Smooth muscle cell of the coronary artery (primary cell): ENCODE measurements at places on chromosomes 2 and 18. TPM values are rescaled to one million over a fixed set of nuclear protein-coding genes. Genes with fewer than 3 reads are reported as not detected.

Gene MAB21L4
- not detected in 2 replicates for total RNA-seq

Gene CCDC141
- under 0.01 and 0.15 TPM in 2 replicates for total RNA-seq

Gene ELAC1
- 2.3 and 5.8 TPM in 2 replicates for total RNA-seq

Gene ASAP2
- 18.6 and 48.1 TPM in 2 replicates for total RNA-seq

Gene DSC3
- 0.38 and 3.3 TPM in 2 replicates for total RNA-seq

Gene PSTPIP2
- total RNA-seq, result 2.1 and 5.4 TPM in 2 replicates

Gene DTNA
- 4.7 and 39.8 TPM in 2 replicates for total RNA-seq

Gene AFF3
- total RNA-seq, result 0.08 and 0.12 TPM in 2 replicates

Gene HOXD4
- 0.08 TPM in 1 of 2 replicates, not detected in the other for total RNA-seq

Gene SEMA4C
- total RNA-seq, result 19.3 and 20.2 TPM in 2 replicates

Gene CCL20
- 0.30 TPM in 1 of 2 replicates, not detected in the other for total RNA-seq

Gene RUFY4
- total RNA-seq, result 0.08 TPM in 1 of 2 replicates, not detected in the other

Gene RAB17
- total RNA-seq, result 0.45 TPM in 1 of 2 replicates, not detected in the other

Gene PIKFYVE
- total RNA-seq, result 19.0 and 21.3 TPM in 2 replicates

Gene CYTIP
- 0.08 and 0.23 TPM in 2 replicates for total RNA-seq
